COR-L47 (cell line): ENCODE measurements at places on chromosomes 4 and X.

DNA sequence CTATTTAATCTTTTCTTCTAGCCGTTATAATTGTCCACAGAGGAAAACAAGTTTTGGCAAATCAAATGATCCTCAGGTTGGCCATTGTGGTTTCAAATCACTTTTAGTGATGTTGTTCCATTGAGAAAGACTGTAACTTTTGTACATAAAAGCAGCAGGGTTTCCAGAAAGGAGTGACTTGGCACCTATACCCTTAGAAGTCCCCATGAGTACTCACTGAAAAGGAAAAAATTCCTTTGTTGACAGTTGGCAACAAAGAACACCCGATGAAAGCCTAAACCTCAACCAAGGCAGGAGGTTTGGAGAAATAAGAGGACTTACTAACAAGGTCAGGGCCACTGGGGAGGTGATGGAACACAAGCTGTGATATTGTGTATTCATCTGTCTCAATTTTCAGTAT lies 474.4 kb downstream of the RAPGEF2 start:
- DNase-seq: peak; percentile 67

GRCh38 chr4:140799686-140800225 lies 43.6 kb upstream of the TBC1D9 start:
- DNase-seq: no peak

- no peak for DNase-seq
Measured at GRCh38 chrX:114924423-114924822, 93.0 kb downstream of the IL13RA2 start.

GRCh38 chr4:20297783-20298182 lies 46.1 kb downstream of the SLIT2 start:
- no peak for DNase-seq

- DNase-seq: no peak
Measured at GRCh38 chr4:35506161-35506560, 738.2 kb downstream of the ARAP2 start.

DNA sequence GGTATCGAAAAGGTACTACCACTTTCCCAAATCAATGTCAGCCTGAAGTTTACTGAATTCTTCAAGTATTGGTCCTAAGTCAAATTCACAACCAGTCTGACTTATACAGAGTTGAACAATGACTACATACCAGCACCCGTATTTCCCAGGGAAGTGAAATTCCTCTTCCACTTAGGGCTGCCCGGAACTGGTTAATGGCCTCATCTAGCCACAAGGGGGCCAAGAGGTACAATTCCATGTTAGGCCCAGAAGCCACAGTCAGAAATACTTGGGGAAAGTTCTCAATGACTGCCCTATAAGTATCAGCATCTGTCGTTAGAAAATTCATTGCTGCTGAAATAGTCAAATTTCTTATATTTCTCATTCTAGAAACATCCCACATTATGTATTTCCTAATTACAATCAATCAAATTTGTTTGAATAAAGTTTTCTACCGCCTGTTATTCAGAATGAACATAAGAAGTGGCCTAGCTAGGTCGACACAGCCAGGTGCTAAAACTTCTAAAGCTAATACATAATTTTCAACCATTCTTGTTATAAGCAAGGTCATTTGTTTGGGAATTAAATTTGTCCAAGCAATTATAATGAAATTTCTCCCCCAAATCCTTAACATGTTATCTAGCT lies 5.6 kb upstream of the PCDH7 start:
- peak; percentile 52 for DNase-seq

DNA sequence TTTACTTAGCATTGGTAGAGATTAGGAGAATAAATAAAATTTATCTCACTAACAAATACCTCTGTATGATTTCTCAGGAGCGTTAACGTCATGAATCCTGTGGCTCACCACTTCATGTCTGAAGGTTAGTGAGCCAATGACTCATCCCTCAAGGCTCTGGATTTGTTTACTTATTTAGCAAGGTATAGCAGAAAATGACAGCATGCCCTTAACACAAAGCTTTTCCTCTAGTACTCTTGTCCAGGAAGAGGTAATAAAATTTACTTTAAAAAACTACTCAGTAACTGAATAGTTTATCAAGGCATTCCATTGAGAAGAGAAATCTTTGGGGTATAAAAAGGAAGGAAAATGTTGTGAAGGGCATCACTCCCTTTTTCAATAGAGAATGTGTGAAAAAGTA lies 823.8 kb downstream of the CCSER1 start:
- peak; percentile 3 for DNase-seq

DNA sequence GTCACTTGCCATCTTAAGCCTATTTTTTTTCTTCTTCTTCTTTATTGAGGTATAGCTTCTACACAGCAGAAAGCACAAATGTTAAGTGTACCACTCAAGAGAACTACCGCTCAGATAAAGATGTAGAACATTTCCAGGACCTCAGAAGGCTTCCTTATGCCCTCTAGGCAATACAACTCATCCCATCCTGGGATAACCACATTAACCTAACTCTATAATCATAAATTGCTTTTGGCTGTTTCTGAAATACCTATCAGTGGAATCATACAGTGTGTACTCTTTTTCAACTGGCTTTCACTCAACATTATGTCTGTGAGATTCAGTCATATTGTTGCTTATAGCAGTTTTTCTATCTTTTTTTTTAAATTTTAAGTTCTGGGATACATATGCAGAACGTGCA lies 51.7 kb downstream of the ARFIP1 start:
- no peak for DNase-seq

DNA sequence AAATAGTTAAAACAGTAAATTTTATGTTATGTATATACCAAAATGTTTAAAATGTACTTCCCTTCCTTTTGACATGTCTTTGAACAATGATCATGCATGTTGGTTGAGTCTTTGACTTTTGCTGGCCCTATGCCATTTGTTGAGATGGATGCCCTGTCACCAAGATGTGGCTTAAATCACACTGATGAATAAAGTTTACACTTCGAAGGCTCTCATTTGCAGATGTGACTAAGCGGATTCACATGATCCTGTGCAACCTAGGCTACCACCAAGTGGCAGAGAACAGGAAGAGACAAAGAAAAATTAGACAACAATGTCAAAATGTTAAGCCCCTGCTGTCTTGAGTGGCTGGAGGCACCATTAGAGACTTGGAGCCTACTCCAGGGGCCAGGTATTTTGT lies 139.9 kb downstream of the RAB28 start:
- no peak for DNase-seq

- no peak for DNase-seq
Measured at GRCh38 chr4:42732776-42733175, 75.9 kb upstream of the ATP8A1 start.

- DNase-seq: no peak
Measured at GRCh38 chr4:127686658-127687057, 43.5 kb upstream of the SLC25A31 start.

GRCh38 chrX:7133050-7133440 lies 14.5 kb upstream of the STS start:
- no peak for DNase-seq

GRCh38 chr4:92189146-92189545 lies 114.6 kb upstream of the GRID2 start:
- DNase-seq: no peak

GRCh38 chr4:70772929-70773555 lies 51.3 kb downstream of the RUFY3 start:
- DNase-seq: no peak

DNA sequence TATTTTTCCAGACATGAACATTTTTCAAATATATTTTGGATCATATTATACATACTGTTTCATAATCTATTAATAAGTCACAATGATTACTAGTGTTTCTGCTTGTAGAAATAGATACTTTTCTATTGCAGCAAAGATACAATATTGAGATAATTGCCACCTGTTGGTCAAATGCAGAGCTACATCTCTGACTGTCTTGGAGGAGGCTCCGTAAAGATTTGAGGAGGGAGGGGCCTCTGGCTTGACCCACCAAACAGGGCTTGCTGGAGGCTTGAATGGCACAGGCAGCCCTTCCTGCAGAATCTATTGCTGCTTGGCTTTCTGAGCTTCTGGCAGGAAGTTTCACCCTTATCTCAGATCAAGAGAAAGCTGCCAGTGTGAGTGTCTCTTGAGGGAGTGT lies 99.3 kb upstream of the ARMCX2 start:
- no peak for DNase-seq

DNA sequence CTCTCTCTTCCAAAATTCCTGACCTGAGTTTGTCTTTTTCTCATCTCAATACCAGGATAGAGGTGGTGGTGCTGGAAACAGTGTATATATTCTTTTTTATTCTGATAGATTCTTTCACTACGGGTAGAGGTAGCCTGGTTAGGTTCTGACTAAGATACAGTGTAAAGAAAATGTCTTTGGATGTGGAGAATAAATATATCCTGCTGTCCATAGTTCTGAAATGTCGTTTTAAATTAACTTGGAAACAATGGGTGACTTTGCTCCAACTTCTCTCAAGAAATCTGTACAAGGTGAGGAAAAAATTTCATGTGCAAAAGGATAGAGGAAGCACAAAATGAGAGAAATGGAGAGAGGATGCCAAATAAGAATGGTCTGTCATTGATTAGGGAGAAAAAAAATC lies 546.1 kb downstream of the GBA3 start:
- no peak for DNase-seq

DNA sequence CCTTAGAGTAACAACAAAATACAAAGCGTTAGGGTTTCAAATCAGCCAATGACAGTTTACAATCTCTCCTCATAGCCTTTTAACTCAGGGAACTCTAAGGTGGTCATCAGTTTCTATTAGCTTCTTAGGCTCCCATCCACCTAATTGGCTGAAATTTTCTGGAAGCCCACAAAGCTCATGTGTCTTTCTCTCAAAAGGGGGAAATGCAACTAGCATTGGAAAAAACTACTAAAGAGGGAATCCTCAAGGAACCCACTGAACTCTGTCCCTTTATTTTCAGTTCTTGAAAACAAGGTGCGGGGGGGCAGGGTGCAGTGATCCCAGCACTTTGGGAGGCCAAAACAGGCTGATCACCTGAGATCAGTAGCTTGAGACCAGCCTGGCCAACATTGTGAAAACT lies 56.4 kb downstream of the PDGFC start:
- no peak for DNase-seq

- no peak for DNase-seq
Measured at GRCh38 chr4:69835766-69836165, 24.2 kb downstream of the SULT1E1 start.
